Hepatic stellate cell (primary cell): ENCODE measurements at places on chromosomes 16 and 17.
A peak's percentile ranks its signal among the peaks of the same experiment; 100 is the strongest.

DNA sequence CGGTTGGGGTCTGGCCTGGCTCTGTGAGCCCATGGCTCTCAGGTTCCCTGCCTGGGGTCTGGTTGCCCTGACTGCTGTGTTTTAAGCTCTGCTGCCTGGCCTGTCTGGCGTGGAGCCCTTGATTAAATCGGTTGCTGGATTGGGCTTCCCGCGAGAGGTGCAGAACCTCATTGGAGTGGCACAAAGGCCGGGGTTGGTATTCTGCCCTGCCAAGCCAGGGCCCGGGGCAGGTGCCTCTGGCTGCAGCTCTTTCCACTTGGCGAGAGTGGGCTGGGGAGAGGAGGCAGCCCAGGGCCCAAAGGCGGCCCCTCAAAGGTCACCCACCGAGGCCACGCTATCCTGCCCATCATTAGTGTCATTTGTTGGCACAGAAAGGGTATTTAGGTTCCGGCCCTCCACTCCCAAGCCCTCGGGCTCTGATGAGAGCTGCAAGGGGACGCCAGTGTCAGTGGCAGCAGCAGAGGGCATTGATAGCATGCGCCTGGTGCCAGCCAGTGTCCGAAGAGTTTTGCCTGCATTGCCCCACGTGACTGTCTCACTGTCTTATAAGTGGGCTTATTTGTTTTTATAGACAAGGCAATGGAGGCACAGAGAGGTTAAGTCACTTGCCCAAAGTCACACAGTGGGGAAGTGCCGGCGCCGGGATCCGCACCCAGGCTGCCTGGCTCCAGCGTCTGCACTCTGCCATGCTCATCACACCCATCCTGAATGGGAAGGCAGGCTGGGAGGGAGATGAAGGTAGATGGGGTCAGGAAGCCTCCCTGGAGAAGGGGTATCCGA, 68.0 kb upstream of the CIBAR2 start:
- DNase-seq: no peak

- no peak for DNase-seq
Observed at GRCh38 chr16:55061126-55061525, 130.5 kb downstream of the IRX5 start.

DNA sequence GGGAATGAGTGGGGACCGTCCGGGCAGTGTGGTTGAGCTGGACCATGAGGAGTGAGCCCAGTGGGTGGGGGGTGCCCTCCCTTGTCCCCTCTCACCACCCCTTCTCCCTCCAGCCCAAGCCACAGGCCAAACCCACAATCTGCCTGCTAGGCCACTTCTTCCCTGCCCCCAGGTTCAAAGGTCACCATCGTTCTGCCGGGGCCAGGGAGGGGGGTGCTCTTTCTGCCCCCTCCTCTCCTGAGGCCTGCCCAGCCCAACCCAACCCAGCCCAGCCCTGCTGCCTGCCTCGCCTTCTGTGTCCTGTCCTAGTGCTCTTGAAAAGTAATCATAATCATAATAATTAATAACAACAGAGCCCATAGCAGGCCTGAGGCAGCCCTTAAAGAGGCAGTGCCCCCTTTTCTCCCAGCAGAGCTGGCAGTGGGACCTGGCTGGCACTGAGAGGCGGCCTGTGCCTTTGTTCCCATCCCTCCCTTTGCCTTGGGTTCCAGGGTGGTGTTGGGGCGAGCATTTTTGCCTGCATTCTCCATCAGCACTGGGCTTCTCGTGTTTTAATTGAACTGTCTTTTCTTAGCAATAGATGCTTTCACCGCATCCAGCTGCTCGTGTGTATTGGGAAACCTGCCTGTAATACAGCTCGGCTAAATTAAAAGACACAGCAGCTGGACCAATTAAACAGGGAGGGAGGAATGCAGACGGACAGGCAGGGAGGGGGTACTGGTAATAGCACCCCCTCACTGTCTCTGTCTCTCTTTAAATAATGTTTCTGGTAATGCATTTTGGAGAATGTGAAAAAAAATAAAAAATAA, 46.8 kb downstream of the SREBF1 start:
- no peak for DNase-seq

- DNase-seq: peak; percentile 95
Observed at GRCh38 chr17:79793924-79794304, 3.0 kb downstream of the CBX8 start.

DNA sequence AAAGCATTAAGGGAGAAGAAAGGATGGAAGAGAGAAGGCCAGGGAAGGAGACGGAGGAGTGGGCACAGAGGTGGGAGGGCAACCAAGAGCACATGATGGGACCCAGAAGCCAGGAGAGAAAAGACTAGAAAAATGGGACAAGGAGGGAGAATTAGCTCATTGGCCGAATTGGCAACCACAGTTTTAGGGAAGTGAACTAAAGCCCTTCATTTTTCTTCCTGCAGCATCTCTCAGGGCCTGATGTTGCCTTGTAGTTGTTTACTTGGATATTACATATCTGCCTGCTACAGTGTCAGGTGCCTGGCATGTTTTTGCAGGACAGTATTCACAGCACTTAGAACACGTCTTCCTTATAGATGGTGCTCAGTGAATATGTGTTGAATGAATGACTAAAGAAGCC, 19.0 kb downstream of the EMP2 start:
- DNase-seq: no peak

DNA sequence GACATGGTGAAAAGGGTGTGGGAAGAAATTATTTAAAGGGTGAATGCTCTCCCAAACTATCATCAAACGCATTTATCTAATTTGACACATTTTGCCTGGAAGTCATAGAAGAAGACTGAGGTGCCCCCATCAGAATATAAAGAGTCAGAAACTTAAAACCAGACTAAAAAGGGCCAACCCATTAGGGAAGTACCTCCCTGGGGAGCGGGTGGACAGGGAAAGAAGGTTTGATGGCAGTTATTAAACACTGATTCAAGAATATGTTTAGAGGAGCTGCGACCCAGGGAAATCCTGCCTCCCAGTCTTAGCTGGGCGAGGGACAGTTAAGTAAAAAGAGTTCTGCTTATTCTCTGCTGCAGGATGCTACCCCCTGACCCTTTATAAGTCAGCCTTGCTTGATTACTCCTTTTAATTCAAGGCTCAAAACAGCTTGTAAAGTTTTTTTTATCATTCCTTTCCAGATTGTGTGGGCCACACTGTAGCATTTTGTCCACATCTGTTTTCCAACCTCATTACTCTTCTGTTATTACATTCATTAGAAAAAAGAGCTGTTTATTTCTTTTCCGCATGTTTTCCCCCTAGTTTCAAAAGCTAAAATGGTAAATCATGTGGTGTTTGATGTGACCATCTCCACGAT, 138.5 kb upstream of the TBX2 start:
- DNase-seq: no peak

DNA sequence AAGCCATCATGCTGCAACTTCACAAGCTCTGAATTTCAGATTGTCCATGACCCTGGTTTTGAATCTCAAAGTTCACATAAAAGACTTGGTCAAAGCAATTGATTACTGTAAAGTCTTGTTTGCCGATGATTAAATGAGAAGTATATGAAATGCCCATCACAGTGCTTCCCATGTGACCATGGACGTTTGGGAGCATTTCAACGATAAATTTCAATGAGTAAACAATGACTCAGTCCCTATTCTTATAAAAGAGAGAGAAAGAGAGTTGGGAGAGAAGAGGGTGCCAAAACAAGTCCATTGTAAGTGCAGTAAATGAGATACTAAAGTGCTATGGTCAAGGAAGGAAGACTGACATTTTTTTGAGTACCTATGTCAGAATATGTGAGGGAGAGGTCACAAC, 276.9 kb downstream of the SOX9 start:
- DNase-seq: no peak

DNA sequence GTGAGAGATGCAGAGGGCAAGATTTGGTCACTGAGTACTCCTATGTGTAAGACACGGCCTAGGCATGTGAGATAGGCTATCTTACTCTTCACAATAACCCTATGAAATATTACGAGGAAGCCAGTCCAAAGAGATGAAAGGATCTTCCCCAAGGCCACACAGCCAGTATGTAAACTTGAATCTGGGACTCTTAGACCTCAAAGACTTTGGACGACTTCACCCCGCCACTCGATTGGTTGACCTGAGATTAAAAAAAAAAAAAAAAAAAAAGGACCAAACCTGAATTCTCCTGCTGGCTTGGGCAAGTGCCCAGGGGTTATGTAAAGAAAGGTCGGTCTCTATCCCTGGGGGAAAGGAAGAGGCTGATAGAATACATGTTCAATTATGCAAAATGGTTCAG, 33.1 kb downstream of the PIPOX start:
- DNase-seq: no peak

DNA sequence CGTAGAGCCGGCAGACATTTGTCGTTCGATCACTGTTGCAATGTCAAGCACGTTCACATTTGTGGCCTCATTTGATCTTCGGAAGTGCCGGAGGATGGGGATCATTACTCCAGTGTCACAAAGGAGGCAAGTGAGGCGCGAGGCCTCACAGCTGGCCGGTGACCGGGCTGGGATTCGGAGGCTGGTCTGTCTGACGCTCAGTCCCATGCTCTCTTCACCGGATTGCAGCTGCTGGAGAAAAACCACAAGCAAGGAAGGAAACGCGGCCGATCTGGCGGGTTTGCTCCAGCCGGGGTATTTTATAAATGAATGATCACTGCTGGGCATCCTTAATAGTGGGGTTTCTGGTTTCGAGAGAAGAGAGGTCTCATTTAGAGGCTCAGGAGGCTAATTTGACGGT, 127.8 kb downstream of the OR1D5 start:
- no peak for DNase-seq

DNA sequence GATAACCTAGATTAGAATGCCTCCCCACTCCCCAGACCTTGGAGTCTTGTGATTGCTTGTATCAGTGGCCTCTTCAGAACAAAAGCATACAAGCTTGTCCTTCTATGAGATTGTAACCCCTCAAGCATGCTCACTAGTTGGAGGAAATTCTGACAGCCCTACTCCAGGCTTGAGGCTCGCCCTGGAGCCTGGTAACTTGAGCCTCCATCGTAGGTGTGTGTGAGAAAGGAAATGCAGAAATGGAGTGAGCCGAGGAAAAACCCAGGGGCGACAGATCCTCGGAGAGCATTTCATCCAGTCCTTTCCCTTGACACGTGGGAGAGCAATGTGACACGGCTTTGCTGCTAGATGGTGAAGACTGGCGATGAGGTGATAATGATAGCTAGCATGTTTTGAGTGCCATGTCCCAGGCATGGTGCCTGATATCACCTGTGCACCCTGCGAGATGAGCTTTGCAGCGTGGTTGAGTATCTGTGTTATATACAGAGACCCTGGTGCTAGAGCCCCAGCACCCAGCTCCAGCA, 31.2 kb downstream of the GNAO1 start:
- DNase-seq: no peak
